ENCODE measurements at places on chromosomes 1 and 21.

GRCh38 chr21:43814215-43815106 is 25.1 kb downstream of the RRP1 start:
- DNase-seq: no peak

- DNase-seq: no peak
Measured at GRCh38 chr1:224745394-224745793, 129.3 kb downstream of the CNIH3 start.

GRCh38 chr1:166978821-166979220 is 3.5 kb upstream of the ILDR2 start:
- no peak for DNase-seq

DNA sequence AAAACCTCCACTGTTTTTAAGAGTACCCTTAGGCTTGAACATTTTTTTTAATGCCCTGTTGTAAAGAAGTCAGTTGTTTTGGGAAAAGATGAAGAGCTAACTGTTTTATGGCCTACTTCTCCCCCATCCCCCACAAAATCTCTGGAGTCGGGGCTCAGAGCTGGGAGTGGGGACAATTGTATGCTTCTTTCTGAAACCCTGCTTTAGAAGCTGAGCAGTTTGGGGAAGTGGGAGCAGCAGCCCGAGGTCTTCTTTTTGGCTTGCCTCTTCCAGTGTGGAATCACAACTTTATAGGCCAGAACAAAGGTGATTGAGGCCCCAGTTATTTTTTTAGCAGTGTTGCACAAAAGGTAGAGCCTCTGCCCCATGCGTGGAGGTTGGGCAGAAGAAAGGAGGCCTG is 25.2 kb downstream of the PPP2R5A start:
- no peak for DNase-seq

DNA sequence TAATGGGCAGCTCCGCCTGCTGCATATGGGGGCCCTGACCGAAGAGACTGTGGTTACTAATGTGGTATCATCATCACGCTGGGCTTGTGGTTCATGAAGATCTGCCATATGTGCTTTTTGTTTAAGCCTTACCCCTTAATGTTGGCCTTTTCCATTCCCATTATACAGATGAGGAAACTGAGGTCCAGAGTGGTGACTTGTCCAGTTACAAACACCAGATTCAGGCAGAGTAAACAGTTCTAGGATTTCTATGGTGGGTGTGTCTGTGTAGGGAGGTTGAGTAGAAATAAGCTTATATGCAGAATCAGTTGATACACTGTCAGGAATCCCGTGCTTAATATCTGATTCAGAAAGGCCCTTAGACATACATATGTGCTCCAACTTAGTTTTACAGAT is 691 bp downstream of the UTP11 start:
- no peak for DNase-seq

DNA sequence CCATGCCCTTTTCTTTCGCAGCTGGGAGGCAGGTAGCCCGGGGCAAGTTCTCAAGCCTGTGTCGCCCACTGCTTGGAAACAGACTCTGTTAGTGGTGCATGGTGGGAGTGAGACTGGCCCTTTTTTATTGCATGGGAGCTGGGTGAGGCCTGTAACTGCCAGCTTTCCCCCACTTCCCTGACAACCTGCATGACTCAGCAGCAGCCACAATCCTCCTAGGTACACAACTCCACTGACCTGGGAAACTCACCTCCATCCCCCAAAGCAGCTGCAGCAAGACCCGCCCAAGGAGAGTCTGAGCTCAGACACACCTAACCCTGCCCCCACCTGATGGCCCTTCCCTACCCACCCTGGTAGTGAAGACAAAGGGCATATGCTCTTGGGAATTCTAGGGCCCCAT is 25.8 kb downstream of the PIGP start:
- DNase-seq: no peak
